ENCODE measurements at places on chromosomes 13 and 19.

- no peak for DNase-seq
Measured at GRCh38 chr19:55700813-55701212, 25.8 kb downstream of the EPN1 start.

DNA sequence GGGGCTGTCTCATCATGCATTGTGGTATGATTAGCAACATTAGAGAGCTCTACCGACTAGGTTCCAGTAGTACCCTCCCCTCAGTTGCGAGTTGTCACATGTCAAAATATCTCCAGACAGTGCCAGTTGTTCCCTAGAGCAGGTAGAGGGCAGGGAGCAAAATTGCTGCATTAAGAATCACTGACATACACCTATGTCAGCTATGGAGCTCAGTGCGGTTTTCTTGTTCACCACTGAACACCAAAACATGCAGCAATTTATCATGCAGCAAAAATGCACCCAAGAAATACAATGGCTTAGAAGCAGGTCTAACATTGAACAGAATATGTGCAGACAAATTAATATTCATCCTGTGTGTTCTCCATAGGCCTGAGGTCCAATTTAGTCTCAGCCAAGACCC is 186.9 kb upstream of the STARD13 start:
- no peak for DNase-seq

GRCh38 chr19:55659822-55660221 is 5.0 kb downstream of the U2AF2 start:
- no peak for DNase-seq

- no peak for DNase-seq
Measured at GRCh38 chr19:10286803-10287737, at the start of gene ICAM4. TSS of gene ICAM4 (plus strand) at chr19:10286955. CDS start at chr19:10287013, 58 bp downstream.

DNA sequence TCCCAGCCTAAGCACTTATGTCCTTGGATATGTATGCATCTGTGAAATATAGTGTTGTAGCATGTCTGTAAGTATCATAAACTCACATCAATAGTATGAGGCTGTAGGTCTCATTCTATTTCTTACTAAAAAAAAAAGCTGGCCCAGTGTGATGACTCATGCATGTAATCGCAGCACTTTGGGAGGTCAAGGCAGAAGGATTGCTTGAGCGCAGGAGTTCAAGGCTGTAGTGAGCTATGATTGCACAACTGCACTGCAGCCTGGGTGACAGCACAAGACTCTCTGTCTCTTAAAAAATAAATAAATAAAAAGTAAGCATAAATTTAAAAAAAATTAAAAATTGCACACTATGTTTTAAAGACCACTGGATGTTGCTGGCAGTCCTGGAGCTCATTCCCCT is 79.1 kb upstream of the SPATA13 start:
- DNase-seq = no peak

DNA sequence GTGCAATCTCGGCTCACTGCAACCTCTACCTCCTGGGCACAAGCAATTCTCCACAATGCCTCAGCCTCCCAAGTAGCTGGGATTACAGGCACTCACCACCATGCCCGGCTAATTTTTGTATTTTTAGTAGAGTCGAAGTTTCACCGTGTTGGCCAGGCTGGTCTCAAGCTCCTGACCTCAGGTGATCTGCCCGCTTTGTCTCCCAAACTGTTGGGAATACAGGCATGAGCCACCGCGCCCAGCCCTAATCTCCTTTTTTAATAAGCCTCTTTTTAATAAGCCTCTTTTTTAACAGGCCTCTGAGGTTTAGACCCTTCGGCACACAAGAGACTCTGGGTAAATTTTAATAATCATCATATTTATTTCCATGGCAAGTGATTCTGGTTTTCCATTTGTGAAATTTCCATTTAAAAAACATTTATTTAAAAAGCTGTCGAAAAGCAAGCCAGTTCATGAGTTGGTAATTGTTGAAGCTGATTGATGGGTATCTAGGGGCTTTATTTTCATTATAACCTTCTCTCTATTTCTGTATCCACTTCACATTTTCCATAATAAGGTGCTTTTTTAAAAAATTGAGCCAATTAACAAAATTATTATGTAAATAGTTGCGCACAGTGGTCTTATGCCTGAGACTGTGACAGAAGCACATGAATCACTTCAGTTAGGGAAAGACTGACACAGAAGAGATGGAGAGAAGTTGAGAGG is 11.8 kb downstream of the POU2F2 start:
- no peak for DNase-seq

DNA sequence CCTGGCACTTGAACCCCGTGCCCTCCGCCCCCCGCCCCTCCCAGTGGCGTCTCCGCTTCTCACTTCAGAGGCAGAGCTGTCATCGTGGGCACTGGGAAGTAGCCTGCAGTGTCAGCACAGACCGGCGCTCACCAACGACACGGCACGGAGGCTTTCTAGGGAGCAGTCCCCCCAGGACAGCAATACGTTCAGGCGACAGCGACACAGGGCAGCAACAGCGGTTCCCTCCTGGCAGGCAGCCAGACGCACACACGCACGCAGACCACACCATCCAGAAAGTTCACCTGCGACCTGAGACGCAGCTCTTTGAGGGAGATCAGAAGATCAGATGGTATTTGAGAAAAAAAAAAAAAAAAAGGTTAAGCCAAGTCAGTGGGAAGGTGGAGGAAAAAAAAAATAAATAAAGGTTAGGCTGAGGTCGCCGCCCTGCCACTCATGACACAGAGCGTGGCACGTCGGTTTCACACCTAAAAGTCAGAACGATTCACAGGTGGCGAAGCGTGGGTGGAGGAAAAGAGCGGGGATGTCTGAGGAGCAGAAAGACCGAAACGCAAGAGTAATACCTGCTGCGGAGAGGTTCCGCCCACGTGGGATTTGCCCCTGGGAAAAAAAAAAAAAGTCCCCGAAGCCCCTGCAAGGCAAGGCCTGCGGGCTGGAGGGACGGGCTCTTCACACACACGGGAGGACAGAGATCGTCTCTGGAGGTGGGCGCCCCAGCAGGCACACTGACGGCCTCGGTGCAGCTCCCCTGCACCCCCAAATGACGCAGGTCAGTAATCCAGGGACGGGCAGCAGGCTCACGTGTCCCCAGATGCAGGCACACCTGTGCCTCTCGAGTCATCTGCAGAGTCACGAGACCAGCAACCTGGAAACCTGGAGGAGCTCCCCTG is 94.5 kb downstream of the GNG7 start:
- DNase-seq = peak; percentile 64

GRCh38 chr13:20799726-20800416 is 26.1 kb upstream of the EEF1AKMT1 start:
- no peak for DNase-seq

DNA sequence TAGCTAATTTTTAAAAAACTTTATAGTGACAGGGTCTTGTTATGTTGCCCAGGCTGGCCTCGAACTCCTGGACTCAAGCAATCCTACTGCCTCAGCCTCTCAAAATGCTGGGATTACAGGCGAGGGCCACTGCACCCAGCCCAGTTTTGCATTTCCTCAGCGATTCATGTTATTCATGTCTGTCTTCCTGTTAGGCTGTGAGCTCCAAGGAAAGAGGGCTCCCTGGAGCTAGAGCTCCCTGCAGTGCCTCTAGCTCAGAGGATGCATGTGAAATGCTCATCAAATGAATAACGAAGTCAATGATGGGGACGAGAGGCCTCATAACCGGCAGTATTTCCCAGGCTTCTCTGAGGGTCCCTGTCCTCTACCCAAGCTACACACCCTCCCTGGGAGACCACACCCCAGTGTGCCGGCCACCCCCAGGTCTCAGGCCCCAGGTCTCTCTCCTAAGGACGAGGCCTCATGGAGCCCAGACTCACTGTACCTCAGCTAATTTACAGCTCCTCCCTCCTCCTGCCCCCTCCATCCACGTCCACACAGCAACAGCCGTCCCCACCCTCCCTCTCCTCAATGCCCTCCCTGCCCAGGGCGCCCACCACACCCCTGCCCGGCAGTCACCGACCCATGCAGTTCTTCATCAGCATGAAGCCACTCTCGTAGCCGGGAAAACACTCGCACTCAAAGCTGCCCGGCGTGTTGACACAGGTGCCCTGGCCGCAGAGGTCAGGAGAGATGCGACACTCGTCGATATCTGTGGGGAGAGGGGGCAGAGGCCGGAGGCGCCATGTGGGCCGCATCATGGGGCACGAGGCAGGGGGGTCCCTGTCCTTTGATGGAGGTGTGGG is 28.5 kb downstream of the FBN3 start:
- DNase-seq = no peak

DNA sequence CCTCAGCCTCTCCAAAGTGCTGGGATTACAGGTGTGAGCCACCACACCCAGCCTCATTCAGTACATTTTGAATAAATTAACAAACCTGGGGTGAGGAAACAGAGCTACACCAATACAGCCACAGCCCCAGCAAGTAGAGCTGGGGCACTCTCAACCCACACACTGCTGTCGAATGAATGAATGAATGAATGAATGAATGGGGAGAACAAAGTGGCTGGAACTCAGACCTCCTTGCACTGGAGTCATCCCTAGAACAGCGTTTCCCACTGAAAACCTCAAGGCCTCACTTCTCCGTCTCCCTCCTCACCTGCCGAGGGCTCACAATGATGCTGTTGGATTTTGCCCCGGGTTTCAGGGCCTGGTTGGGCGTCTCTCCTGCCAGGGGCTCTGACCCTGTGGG is 2.8 kb downstream of the ERCC1 start:
- DNase-seq = no peak

DNA sequence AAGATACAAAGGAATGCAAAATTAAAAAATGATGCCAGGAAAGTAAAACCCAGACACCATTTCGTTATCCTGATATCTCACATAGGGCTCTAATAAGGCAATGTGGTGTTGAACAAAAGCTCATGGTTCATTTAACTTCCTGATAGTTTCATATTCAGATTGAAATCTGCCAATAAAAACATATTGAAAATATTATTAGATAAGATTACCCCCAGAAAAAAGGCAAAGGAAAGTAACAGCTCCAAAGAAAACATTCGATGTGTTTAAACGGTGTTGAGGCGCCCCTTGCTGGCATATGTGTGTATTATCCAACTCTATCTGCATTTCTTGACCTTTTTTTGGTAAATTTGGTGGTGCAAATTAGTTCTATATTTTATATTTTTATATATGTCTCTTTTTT is 75.9 kb downstream of the ESD start:
- DNase-seq = peak; percentile 20

DNA sequence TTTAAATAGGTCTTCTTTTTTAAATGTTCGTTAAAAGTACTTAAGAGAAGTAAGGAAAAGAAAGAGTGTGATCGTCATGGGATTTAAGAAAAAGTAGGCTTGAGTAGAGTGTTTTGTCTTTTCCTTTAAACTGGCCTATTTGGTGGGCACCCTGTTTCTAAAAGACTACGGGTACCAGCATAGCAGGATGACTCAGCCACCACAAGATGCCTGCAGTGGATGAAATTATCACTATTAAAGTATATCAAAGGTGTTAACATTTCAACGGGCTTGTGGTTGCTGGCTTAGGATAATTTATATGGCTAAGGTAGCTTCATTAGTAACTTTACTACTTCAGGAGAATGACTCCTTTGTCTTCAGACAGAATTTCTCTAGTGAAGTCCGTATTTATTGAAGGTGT is 112.6 kb downstream of the STARD13 start:
- DNase-seq = no peak

- no peak for DNase-seq
Measured at GRCh38 chr13:26558074-26558805, 757 bp downstream of the WASF3 start.

DNA sequence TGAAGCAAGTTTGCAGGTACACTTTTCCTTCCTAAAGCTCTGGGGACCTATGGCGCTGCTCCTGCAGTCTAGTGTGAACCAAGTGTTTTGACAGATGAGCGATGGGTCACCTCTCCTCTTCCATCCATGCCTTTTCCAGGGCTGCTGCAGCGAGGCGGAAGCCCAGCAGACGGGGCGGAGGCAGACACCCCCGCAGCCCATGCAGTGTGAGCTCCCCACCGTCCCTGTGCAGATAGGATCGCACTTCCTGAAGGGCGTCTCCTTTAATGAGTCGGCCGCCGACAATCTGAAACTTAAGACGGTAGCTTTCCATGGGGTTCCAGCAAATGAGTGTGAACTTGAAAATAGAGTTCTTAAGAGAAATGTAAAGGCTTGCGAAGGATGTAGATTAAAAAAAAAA is 37.1 kb upstream of the GPI start:
- no peak for DNase-seq

- no peak for DNase-seq
Measured at GRCh38 chr13:83905641-83906040, 23.4 kb upstream of the SLITRK1 start.

GRCh38 chr13:28301839-28302238 is 163.5 kb downstream of the PAN3 start:
- no peak for DNase-seq

DNA sequence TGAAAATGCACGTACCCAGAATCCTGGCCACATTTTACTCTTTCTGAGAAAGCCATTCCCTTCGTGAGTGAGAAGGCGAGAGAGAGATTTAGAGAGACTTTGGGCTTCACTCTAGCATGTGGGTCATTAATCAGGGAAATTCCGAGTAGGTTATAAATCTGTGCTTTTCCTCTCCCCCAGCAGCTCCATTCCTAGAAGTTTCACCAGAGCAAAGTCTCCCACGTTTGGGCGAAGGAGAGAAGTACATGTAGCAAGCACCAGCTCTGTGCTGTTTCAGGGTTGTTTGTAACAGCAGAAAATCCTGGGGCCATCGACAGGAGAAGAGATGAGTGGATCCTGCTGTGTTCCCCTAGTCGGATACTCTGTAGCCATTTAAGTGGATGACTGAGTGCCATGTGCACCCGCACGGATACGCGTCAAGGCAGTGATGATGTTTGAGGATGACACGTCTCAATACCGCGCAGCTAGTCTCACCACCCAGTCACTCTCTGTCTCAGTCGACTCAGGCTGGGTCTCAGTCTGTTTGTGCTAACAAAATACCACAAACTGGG is 131.8 kb upstream of the PEG3 start:
- no peak for DNase-seq

DNA sequence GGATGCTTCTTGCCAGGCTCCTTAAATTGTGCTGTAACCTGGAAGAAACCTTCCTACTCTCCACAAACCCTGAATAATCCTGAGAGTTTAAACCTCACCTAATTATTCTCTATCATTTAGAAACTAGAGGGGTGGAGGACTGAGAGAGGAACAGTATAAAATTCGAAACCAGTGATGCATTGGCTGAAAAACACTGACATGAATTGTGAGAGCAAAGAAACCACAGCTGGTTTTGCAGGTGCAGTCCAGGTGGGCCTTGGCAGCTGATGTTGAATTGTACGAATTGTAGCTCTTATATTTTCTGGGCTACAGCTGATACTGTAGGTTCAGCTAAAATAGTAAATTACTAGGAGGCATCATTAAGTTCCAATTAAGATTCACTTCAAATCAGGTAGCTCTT is 227.0 kb upstream of the SLITRK5 start:
- no peak for DNase-seq

GRCh38 chr13:59651479-59651878 is 512.2 kb downstream of the DIAPH3 start:
- no peak for DNase-seq

DNA sequence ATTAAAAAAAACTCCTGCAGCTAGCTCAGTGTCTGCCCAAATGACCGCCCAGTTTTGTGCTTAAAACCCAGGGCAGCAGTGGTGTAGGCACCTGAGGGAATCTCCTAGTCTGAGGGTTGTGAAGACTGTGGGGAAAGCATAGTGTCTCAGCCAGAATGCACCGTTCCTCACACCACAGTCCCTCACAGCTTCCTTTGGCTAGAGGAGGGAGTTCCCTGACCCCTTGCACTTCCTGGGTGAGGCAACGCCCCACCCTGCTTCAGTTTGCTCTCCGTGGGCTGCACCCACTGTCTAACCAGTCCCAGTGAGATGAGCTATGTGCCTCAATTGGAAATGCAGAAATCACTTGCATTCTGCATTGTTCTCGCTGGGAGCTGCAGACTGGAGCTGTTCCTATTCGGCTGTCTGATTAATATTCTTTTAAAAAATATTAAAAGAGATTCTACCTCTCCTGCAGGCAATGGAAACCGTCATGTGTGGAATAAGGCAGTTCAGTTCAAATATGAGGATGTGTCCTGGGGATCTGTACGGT is 645.7 kb downstream of the FGF9 start:
- no peak for DNase-seq

Data from CD4-positive, alpha-beta T cell treated with Interleukin-6 at 100 ng/mL for 8 hours (primary cell).